Activated CD4-positive, alpha-beta T cell treated with anti-CD3 and anti-CD28 coated beads, Interleukin-2, amount 10 ng/mL, durations not matched to agents 7 days and 5 days (primary cell): ENCODE measurements at places on chromosomes 3 and 15. TPM values are rescaled to one million over a fixed set of nuclear protein-coding genes. Genes with fewer than 3 reads are reported as not detected.

COMMD2 gene
- 30.9 TPM for total RNA-seq

KCNMB2 gene
- total RNA-seq = not detected

TNFSF10 gene
- 83.8 TPM for total RNA-seq

GREM1 gene
- not detected for total RNA-seq

PLA2G4D gene
- total RNA-seq = not detected

THSD4 gene
- not detected for total RNA-seq

ATP10A gene
- 62.4 TPM for total RNA-seq

ADAMTS17 gene
- total RNA-seq = 4.1 TPM

CLK3 gene
- total RNA-seq = 126 TPM

SLC49A4 gene
- 3.0 TPM for total RNA-seq

ADAMTS9 gene
- total RNA-seq = not detected

A4GNT gene
- total RNA-seq = not detected

PPM1M gene
- total RNA-seq = 82.2 TPM

AAGAB gene
- 45.3 TPM for total RNA-seq

LSAMP gene
- not detected for total RNA-seq

POTEB3 gene
- not detected for total RNA-seq

OIP5 gene
- 18.9 TPM for total RNA-seq

SHC4 gene
- 0.46 TPM for total RNA-seq

RAB6B gene
- total RNA-seq = not detected

TGM4 gene
- not detected for total RNA-seq

SLC6A11 gene
- not detected for total RNA-seq

XCR1 gene
- total RNA-seq = not detected

SOX14 gene
- total RNA-seq = not detected

PPP4R2 gene
- 86.6 TPM for total RNA-seq

SLC2A2 gene
- total RNA-seq = not detected

GOLGA8Q gene
- 1.6 TPM for total RNA-seq

RBP2 gene
- total RNA-seq = not detected

AHSG gene
- total RNA-seq = not detected

CPN2 gene
- total RNA-seq = not detected

THBS1 gene
- total RNA-seq = 1.1 TPM

TTC21A gene
- total RNA-seq = 3.8 TPM

GABRG3 gene
- not detected for total RNA-seq

IDH3A gene
- total RNA-seq = 65.1 TPM

OR5K1 gene
- total RNA-seq = not detected

SSUH2 gene
- total RNA-seq = not detected

CFAP161 gene
- not detected for total RNA-seq

FBXL2 gene
- total RNA-seq = not detected

SERINC4 gene
- total RNA-seq = 0.50 TPM

CEP19 gene
- total RNA-seq = 5.3 TPM

C3orf70 gene
- 0.06 TPM for total RNA-seq

MCTP2 gene
- total RNA-seq = 17.0 TPM

LMAN1L gene
- total RNA-seq = 0.92 TPM
